HepG2 (cell line): ENCODE measurements at places on chromosomes 12 and 14.

DNA sequence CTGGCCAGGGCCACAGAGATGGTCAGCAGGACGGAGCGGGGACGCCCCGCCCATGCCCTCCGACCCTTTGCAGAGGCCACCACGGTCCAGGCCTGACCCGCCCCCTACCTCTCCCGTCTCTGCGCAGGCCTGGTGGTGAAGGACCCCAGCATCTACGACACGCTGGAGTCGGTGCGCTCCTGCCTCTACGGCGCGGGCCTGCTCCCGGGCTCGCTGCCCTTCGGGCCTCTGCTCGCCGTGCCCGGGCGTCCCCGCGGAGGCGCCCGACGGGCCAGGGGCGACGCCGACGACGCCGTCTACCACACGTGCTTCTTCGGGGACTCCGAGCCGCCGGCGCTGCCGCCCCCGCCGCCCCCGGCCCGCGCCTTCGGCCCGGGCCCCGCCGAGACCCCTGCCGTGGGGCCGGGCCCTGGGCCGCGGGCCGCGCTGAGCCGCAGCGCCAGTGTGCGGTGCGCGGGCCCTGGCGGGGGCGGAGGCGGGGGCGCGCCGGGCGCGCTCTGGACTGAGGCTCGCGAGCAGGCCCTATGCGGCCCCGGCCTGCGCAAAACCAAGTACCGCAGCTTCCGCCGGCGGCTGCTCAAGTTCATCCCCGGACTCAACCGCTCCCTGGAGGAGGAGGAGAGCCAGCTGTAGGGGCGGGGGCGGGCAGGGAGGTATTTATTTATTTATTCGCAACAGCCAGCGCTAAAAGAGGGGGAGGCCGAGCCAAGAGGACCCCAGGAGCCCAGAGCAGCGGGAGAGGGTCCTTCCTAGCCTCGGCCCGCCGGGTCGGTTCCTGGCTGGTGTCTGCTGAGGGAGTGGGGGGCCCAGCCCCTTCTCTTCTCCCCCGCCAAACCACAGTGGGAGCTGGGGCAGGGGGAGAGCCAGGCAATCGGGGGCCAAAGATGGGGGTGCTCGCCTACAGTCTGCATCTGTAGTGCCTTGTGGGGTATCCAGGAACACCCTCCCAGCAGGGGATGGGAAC, 8.1 kb downstream of the TAMALIN start:
- DNase-seq = no peak

DNA sequence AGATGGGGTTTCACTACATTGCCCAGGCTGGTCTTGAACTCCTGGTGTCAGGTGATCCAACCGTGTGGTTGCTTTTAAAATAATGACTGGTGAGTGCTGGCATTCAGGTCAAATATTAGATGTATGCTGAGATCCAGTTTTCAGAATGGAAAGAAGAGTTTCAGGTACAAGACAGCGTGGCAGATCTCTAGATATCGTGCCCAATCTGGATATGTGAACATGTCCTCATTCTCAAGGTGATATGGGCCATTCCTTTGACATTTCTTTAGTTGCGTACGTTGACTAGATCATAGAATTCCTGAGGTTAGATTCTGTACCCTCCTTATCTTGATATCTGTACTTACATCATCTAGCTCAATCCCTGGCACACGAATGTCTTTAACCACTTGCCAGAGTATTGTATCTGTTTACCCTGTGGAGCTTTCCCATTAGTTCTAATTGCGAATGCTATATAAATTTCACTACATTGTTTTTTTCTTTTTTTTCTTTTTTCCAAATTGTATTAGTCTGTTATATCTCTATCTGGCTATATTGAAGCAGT, 80.2 kb downstream of the ANO6 start:
- peak; percentile 15 for DNase-seq

- no peak for DNase-seq
Observed at GRCh38 chr14:61647704-61648103, 47.6 kb upstream of the HIF1A start.

DNA sequence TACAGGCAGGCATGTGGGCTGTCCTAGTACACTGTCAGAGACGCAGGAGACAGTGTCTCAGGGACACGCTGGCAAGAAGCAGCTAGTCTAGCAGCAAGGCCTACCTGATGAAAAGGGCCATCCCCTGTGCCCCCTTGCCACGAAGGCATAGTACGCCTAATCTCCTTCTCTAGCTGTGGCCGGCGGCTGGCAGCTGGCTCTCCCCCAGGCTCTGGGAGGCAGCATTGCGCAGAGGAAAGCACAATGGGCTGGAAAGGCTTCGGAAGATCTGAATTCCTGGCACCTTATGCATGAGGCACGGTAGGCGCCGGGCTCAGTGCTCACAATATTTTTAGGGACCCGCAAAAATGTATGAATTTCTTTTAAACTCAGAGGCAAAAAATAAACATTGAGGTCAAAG, 16.0 kb upstream of the PLEKHH1 start:
- no peak for DNase-seq

GRCh38 chr12:95574799-95575452, 23.6 kb upstream of the USP44 start:
- peak; percentile 31 for DNase-seq

GRCh38 chr12:95996034-95996658, at the start of gene HAL:
TSS of gene HAL (minus strand) at chr12:95996344. CDS start at chr12:95995910, 434 bp downstream.
- peak; percentile 86 for DNase-seq

DNA sequence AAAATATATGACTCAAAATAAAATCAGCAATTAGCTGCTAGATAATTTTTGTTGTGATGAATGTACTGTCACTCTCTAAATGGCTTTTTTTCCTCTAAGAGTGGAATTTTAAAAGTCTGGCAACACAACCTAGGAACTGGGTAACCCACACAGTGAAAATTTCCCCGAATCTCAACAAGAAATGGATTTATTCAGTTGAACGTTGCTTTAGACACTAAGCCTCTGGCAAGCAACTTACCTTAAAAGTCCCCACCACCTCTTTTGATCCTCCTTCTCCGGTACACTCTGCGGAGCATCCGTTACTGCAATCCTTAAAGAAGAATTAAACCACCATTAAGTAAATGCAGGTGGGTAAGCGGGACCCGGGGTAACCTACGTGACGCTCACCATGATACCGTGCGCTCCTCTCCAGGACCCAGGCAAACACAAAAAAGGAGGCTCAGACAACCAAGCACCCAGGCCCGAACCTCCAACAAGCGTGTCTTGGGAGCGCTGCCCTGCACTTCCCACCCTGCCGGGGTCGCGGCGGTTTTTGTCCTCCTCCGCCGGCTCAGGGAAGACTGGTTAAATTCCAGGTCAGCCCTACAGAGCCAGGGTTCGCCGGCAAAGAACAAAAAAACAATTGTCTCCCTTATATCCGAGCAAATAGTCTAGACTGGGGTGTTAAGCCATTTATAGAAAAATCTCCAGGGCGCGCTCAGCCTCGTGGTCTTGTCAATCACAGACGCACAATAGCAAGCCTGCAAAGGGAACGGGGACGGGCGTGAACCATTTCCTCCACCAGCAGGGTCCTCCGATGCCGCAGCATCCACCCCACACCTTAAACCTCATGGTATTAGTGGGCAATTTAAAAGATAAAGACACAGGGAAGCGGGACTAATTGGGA, 47.1 kb downstream of the BCAT1 start:
- DNase-seq = no peak

DNA sequence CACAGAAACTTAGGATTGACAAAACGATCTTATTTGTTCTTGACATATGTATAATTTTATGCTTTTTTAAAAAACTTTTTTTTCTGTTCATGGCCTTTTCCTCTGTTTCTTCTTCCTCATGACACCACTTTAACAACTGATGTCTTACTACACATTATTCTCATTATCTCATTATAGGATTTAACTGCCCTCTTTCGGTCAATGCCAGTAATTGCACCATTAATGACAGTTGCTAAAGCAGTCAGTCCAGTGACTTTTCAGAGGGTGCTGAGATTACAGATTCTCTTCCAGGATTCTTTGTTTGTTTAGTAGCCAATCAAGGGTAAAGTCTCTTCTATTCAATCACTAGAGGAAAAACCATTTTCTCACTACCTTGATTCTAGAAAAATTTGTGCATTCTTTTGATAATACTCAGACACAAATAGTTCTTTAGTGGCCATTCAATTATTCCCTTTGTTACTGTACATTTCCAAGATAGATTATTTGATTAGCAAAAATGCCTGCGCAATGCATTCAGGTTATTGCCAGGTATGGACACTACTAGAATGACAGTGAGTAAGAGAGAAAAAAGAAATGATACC, 50.1 kb downstream of the KLRG1 start:
- peak; percentile 47 for DNase-seq

- DNase-seq = no peak
Observed at GRCh38 chr14:45034730-45035129, 49.2 kb upstream of the PRPF39 start.

DNA sequence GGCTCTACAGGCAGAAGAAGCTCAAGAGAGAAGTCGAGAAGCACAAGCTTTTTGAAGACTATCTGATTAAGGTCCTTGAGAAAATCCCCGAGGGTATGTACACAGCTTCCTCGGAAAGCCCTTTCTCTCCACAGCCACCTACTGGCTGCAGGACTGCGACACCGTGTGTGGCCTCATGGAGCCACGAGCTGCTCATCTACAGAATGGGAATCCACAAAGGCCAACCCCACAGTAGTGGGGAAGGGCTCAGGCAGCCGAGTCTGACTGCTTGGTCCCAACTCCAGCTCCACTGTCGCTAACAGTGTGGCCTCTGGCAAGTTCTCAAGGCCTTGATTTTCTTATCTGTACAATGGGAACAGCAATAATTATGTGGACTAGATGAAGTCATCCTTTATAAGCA, 2.5 kb downstream of the CCDC197 start:
- DNase-seq = no peak

DNA sequence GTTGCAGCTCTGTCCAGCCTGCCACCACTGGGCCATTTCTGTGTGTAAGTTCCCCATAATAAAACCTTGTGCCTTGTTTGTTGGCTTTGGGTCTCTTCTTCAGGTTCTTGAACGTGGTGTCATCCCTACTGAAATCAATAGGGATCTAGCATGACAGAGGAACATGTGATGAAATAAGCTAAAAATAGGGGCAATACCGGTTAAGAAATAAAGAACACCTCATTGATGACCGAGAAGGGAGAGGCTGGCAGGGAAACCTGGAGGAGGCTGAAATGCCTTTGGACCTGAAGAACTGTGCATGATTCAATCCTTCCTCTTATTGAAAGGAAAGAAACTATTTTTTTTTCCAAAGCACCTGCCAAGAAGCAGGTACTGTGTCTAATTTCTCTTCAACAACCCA, 172.3 kb downstream of the PPM1H start:
- DNase-seq = no peak

GRCh38 chr12:10279937-10280336, 27.7 kb upstream of the KLRD1 start:
- no peak for DNase-seq

DNA sequence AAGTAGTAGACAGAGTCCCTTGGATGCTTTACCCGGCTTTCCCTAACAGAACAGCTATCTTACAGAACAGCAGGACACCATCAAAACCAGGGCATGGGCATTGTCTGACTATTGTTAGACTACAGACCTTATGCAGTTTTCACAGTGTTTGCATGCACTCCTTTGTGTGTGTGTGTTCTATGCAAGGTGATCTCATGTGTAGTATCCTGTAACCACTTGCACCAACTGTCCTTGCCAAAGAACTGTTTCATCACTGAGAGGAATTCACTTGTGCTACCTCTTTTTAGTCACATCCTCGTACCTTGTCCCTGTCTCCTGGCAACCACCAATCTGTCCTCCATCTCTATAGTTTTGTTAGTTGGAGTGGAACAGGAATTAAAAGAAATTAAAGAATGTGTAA, 183.6 kb upstream of the PZP start:
- DNase-seq = peak; percentile 47

GRCh38 chr14:68908803-68909202, 70.3 kb downstream of the ACTN1 start:
- no peak for DNase-seq

GRCh38 chr14:56491299-56492285, 88.0 kb upstream of the TMEM260 start:
- DNase-seq = peak; percentile 49

GRCh38 chr12:51339750-51340149, 6.7 kb downstream of the CELA1 start:
- no peak for DNase-seq

- no peak for DNase-seq
Observed at GRCh38 chr12:113090740-113091139, 34.2 kb downstream of the DTX1 start.

DNA sequence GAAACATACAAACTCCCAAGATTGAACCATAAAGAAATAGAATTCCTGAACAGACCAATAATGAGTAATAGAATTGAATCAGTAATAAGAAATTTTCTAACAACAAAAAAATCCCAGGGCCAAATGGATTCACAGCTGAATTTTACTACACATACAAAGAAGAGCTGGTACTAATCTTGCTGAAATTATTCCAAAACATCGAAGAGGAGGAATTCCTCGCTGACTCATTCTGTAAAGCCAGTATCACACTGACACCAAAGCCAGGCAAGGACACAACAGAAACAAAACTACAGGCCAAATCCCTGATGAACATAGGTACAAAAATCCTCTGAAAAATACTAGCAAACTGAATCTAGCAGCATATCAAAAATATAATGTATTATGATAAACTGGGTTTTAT, 367.8 kb upstream of the CLEC14A start:
- DNase-seq = no peak

GRCh38 chr14:85516239-85517113, 13.5 kb upstream of the FLRT2 start:
- no peak for DNase-seq

DNA sequence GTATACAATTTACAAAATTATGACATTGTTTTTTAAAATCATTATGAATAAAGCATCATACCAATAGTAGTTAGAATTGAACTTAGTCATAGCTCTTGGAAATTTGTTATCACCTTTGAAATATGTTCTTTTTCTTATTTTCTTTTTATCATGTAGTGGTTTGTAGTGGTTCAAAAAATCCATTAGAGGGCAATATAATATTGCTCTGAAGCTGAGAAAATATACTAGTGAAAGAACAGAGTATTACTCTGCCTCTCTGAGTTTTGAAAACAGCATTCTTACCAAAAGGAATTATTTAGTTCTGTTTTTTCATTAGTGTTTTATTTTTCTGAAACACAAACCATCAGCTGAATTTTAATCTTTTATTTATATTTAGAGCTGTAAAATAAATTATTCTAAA, 76.2 kb downstream of the PDZRN4 start:
- peak; percentile 3 for DNase-seq

GRCh38 chr12:11797317-11797913, 147.9 kb downstream of the ETV6 start:
- DNase-seq = peak; percentile 28

- DNase-seq = no peak
Observed at GRCh38 chr14:59046746-59047145, 141.7 kb upstream of the DAAM1 start.

- no peak for DNase-seq
Observed at GRCh38 chr12:27064397-27065342, 17.7 kb downstream of the C12orf71 start.

- DNase-seq = no peak
Observed at GRCh38 chr12:51994959-51995358, 11.8 kb upstream of the TAMALIN start.
